ENCODE measurements at places on chromosomes 4 and X.

DNA sequence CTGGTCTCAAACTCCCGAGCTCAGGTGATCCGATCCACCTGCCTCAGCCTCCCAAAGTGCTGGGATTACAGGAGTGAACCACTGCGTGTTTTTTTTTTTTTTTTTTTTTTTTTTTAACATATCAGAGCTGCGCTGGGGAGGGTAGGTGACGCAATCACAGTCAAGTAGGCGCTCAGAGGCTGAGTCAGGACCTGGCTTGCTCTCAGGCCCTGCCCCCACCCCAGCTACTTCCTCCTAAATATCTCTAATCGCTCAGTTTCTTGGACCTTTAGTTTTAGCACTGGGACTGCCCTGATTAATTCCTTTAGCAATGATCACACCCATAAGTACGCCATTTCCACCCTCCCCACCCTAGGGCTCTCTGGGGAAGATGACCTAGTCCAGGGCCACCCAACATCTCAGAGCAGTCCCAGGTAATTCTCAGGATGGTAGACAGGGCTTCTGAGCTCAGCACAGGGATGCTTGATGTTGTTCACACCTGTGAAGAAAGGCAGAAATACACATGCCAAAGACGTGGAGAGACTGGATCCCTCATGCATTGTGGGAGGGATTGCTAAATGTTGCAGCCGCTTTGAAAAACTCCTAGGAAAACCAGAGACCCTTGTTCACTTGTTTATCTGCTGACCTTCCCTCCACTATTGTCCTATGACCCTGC, 50.2 kb downstream of the DDX3X start:
- peak overlapping the region; percentile 87 for H3K27ac ChIP-seq
- H3K4me3 ChIP-seq, result no peak overlapping the region
- H3K4me1 ChIP-seq, result no peaks in the 10 kb centered on the region

- H3K27me3 ChIP-seq, result no peaks in the 10 kb centered on the region
- no peaks in the 10 kb centered on the region for H3K36me3 ChIP-seq
- no peak overlapping the region for H3K4me3 ChIP-seq
- H3K27ac ChIP-seq, result no peak overlapping the region
These were observed 54.5 kb upstream of the C1QTNF7 start for GRCh38 chr4:15373363-15373762.

DNA sequence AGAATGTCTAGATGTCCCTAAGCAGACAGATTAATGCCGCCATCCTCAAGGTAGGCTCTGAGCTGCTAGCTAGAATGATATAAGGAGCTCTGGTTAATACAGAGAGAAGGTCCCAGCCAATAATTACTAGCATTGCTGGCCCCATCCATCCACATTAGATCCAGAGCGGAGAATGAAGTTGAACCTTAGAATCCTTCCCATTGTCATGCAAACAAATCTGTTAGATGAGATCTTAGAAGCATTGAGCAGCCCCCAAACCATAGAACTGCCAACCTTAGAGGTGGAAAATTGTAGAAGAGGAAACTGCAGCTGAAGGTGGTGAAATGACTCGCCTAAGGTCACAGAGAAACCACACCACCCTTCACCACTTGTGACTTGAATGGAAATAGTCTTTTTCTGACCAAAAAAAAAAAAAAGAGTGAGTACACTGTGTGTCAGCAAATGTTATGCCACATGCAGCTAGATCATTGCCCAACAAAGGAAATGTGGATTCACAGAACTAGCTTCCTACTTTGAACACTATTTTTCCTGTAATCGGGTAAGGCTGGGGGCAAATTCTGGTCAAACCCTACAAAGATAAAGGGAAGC, 162.1 kb downstream of the SMIM20 start:
- no peak overlapping the region for H3K4me3 ChIP-seq
- peak overlapping the region; percentile 54 for H3K27ac ChIP-seq
- DNase-seq, result no peak
- peaks cover 10% of the 10 kb centered on the region for H3K4me1 ChIP-seq
- H3K36me3 ChIP-seq, result no peaks in the 10 kb centered on the region

GRCh38 chr4:7540654-7541413, 106.1 kb upstream of the PSAPL1 start:
- H3K4me1 ChIP-seq, result no peaks in the 10 kb centered on the region
- no peak overlapping the region for H3K27ac ChIP-seq
- H3K4me3 ChIP-seq, result no peak overlapping the region
- no peaks in the 10 kb centered on the region for H3K27me3 ChIP-seq
- no peak for DNase-seq

GRCh38 chr4:118758293-118758692, 73.1 kb downstream of the METTL14 start:
- no peak overlapping the region for H3K4me3 ChIP-seq
- no peaks in the 10 kb centered on the region for H3K27me3 ChIP-seq
- no peaks in the 10 kb centered on the region for H3K36me3 ChIP-seq
- no peak for DNase-seq
- no peak overlapping the region for H3K27ac ChIP-seq

DNA sequence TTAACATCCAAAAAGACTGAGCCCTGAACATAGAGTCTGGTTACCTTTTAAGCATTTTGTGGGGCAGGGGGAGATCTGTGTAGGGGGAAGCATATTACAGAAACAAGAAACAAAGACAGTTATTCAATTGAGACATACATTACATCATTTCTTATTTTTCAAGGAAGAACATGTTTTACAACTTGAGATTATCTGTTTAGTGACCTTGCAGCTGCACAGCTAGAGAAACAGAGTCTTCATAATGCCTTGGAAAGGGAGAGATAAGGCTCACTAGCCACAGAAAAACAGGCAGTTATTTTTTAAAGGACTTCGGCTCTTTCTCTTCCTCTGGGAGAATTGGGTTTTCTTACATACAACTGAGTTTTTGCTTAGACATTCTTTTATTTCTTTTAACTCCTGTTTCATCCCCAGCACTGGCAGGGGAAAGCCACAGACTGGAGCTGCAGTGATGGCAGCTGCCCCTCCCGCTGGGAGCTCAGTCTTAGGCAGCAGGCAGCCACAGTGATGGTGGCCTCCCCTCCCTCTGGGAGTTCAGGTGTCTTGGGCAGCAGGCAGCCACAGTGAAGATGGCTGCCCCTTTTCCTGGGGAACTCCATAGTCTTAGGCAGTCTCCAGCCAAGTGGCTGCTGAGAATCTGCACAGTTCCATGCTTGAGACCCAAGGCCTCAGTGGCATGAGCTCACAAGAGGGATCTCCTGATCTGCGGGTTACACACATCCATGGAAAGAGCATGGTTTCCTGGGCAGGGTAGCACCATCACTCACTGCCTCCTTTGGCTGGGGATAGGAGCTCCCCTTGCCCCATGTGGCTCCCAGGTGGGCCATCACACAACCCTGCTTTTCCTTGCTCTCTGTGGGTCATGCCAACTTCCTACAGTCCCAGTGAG, 19.4 kb upstream of the TMPRSS11F start:
- no peaks in the 10 kb centered on the region for H3K4me1 ChIP-seq
- H3K27me3 ChIP-seq, result no peaks in the 10 kb centered on the region
- H3K4me3 ChIP-seq, result no peak overlapping the region
- DNase-seq, result no peak

- no peaks in the 10 kb centered on the region for H3K27me3 ChIP-seq
- DNase-seq, result peak; percentile 51
- no peak overlapping the region for H3K4me3 ChIP-seq
- H3K4me1 ChIP-seq, result no peaks in the 10 kb centered on the region
- H3K27ac ChIP-seq, result no peak overlapping the region
These were observed 23.1 kb upstream of the PROM1 start for GRCh38 chr4:16106956-16107355.

GRCh38 chr4:7195141-7195515, 2.8 kb downstream of the SORCS2 start:
- peaks cover 10% of the 10 kb centered on the region for H3K27me3 ChIP-seq
- peaks cover 9% of the 10 kb centered on the region for H3K4me1 ChIP-seq
- DNase-seq, result no peak
- H3K36me3 ChIP-seq, result no peaks in the 10 kb centered on the region
- H3K4me3 ChIP-seq, result no peak overlapping the region

GRCh38 chr4:149264093-149264733, 551.4 kb downstream of the IQCM start:
- H3K4me1 ChIP-seq, result no peaks in the 10 kb centered on the region
- H3K27me3 ChIP-seq, result no peaks in the 10 kb centered on the region
- H3K27ac ChIP-seq, result no peak overlapping the region
- no peaks in the 10 kb centered on the region for H3K36me3 ChIP-seq
- no peak for DNase-seq

DNA sequence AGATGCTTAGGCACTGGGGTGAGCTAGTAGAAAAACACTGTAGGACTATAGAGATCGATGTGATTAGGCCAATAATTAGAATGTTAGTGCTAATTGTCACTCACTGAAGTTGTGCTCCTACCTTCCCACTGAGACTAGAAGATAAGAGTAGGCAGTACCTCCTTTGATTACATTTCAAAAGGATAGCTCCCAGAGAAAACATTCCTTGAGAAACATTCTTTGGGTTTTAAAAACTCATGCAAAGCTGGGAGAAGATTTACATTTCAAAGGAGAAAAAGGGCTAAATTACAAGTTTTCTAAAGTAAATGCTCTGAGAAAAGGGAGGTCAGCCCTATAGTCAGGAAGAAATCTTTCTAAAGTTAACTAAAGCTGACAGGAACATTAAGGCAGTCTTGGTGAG, 860.3 kb upstream of the NDST4 start:
- H3K27me3 ChIP-seq, result no peaks in the 10 kb centered on the region
- H3K36me3 ChIP-seq, result no peaks in the 10 kb centered on the region
- no peak overlapping the region for H3K27ac ChIP-seq

DNA sequence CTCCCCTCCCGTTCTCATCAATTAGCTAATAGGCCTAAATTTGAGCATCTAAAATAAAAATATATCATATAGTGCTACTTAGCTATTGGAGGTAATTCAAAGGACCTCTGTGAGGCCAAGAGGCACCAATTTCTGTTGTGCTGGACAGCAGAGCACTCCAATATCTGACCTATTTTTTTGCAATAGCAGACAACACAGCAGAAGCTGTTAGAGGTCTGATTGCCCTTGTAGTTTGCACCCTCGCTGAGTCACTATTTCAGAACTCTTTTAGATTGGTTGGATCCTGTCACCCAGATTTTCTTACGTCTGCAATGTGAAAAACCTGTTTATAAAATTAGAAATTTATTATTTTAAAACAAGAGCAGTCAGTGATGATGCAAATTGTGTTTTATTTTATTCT, 184.1 kb downstream of the CEP135 start:
- no peaks in the 10 kb centered on the region for H3K4me1 ChIP-seq
- no peak overlapping the region for H3K4me3 ChIP-seq
- no peaks in the 10 kb centered on the region for H3K36me3 ChIP-seq
- DNase-seq, result no peak

DNA sequence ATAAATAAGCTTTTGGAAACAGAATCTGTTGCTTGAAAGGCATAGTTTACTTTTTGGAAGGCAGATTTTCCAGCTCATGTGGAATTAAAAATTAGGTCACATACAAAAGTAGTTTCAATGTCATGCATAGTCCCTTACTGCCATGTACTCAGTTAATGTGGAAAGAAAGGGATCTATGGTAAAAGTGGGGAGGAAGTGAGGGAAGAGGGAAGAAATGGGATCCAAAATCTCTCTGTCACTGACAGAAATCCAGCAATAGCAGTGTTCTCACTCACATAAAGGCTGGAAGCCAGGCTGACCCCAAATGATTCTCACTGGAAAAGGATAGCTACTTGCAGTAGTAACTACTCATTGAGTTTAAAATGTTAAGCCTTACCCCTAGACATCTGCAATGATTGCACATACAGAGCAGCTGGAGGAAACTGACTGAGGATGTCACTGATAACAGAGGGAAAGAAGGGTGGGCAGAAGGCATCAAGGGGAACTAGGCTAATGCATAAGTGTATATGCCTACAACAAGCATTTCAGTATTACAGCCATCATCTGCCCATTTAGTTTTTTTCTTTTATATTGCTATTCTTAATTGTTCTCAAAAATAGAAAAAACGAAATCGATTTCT, 445.6 kb downstream of the FAT4 start:
- H3K27me3 ChIP-seq, result no peaks in the 10 kb centered on the region
- no peaks in the 10 kb centered on the region for H3K36me3 ChIP-seq
- no peak for DNase-seq
- no peak overlapping the region for H3K4me3 ChIP-seq
- no peaks in the 10 kb centered on the region for H3K4me1 ChIP-seq
- no peak overlapping the region for H3K27ac ChIP-seq

All from Peyer's patch (tissue), 4 donors.